ENCODE measurements at places on chromosomes 16 and 17.

DNA sequence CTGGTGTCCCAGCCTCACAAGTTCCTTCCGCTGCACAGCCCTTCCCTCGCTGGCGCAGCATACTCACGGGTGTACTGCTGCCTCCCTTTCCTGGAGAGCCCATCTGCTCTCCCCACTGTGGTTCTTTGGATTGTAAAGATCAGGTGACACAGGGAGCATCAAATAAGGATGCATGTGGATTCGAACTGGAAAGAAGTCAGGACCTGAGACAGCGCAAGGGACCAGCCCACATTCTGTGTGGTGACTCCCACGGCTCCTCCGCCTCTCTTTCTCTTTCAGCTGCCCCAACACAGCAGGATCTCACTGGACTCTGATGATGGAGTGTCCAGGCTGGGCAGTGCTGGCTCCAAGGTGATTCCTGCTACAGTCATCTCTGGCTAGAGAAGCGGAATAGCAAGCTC is 8.1 kb downstream of the LDAF1 start:
- no peak for DNase-seq

DNA sequence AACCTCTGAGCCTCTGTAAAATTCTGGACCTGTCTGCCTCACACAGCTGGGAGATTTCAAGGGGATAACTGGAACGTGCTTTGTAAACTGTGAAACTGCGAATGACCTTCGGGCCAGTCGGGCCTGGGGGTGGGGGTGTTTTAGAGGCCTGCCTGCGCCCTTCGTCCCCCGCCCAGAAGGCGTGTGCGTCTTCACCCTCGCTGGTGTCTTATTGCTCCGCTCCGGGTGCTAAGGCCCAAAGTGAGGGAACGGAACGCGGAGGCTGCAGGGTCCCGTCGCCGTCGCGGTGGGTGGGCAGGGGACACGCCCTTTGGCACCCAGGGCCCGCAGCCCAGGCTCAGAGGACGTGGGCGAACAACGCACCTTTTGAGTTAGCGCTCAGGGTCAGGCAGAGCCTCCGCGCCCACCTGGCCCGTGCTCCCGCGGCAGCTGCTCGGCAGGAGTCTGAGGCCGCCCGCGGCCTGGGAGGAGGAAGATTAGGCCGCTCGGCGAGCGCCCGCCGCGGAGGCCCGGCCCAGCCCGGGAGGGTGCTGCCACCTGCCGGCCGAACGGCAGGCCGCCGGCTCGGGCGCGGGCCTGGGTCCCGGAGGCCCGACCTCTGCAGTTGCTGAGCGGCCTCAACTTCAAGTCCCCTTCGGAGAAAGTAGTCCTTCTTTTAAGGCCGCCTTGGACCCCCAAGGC is 29.7 kb downstream of the DCAKD start:
- DNase-seq = peak; percentile 89

DNA sequence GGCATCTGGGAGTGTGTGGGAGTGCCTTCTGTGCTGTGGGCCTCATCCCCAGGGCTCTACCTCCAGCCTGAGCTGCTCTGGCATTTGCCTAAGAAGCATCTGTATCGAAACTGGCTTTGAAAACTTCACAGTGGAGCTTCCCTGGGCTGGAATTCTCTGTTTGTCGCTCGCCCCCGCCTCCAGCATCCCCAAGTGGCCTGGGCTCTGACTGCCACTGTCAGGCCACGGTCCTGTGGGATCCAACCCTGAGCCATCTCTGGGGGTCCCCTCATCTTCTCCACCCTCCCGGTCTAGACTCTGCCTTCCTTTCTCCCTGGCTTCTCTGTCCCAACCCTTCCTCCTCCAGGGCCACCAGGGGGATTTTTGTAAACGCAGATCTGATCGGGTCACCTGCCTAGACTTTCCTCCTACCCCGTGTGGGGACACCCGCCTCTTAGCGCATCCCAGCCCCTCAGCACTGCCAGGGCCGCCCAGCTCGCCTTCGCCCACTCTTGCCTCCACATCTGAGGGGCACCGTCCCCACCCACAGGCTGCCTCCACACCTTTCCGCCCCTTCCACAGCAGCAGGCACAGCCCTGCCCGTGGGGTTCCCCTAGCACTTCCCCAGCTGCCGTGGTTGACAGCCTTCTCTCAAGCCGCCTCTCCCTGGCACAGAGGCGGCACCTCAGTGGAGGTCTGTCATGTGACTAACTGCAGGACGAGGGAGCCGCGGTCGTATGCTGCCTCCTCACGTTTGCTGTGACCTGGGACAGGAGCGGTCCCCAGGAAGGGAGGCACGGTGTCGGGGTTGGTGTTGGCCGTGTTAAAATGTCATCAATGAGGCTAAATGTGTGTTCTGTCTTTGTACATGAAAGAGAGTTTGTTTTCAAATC is 12.0 kb downstream of the TBC1D24 start:
- no peak for DNase-seq

DNA sequence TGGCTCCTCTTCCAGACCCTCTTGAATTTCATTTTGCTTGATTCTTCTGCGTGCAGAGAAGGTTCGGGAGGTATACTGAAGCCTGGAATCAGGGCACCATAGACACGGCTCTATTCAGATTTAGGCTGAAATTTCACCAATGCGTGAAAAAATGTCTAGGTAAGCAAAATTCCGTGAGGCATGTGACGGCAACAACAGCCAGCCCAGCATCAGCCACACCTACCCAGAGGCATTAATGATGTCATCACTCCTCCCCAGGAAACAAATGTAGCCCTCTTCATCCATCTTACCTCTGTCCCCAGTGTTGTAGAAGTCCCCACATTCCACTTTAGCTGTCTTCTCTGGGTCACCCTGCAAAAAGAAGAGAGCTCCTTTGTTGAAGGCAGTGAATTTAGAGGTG is 50.8 kb upstream of the ACSM2B start:
- no peak for DNase-seq

GRCh38 chr16:48201515-48202201 is 42.4 kb upstream of the LONP2 start:
- no peak for DNase-seq

GRCh38 chr16:20901436-20902112 is 1.0 kb downstream of the LYRM1 start:
- peak; percentile 21 for DNase-seq

DNA sequence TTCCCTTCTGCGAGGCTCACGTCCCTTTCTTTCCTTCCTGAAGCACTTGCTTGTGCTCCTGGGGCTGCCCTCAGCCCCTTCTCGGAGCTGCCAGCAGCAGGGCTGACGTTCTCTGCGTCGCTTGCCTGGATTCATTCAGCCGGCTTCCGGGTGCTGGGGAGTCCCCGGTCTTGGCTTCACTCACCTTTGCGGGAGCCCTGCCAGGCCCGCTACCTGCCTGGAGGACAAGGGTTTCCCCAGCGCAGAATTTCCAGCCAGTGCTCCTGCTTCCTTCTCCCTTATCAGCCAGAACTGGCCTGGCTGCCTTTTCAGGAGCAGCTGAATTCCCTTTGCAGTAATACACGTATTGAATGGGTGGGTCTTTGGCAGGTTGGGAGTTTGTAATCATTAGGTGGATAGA is 22.1 kb upstream of the IL17C start:
- DNase-seq = no peak

Data from HEK293T (cell line).